ENCODE measurements at places on chromosomes 3 and 15.

- DNase-seq = peak; percentile 92
Observed at GRCh38 chr15:89143503-89144162, 55.4 kb downstream of the ABHD2 start.

DNA sequence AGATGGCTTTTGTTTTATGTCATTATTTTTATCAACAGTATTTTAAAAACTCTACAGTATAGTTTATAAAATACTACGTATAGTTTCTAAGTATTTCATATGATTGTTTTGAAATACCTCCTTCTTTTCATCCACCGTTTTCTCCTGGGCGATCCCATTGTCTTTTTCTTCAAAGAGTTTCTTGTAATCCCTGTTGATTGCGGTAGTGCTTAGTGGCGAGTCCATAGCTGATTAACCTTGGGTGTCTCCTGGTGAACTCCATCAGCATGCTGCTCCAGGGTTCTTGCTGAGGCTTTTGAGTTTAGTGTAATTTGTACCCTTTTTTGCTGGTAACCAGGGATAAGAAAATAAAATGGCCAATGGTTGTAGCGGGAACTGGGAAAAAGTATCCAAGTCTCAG, 3.6 kb downstream of the PIAS1 start:
- DNase-seq = no peak

- no peak for DNase-seq
Observed at GRCh38 chr3:61518590-61518989, 42.8 kb upstream of the PTPRG start.

- DNase-seq = no peak
Observed at GRCh38 chr3:168968609-168969008, 694.9 kb downstream of the MECOM start.

DNA sequence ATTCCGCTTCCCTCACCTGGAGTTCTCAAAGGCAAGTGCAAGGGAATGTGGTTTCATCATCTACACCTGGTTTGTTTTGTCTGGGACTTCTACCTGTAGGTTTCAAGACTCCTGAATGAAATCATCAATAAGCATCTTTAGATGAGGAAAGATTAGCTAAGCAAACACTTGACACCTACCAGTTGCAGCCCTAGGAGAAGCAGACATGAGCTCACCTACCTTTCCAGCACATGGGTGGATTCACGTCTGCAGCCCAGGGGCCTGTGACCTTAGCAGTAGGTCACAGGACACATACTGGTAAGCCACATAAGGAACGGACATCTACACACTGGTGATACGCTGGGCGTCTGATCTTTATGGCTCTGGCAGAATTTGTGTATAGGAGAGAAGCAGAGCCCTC, 26.7 kb downstream of the SLCO2A1 start:
- DNase-seq = no peak

DNA sequence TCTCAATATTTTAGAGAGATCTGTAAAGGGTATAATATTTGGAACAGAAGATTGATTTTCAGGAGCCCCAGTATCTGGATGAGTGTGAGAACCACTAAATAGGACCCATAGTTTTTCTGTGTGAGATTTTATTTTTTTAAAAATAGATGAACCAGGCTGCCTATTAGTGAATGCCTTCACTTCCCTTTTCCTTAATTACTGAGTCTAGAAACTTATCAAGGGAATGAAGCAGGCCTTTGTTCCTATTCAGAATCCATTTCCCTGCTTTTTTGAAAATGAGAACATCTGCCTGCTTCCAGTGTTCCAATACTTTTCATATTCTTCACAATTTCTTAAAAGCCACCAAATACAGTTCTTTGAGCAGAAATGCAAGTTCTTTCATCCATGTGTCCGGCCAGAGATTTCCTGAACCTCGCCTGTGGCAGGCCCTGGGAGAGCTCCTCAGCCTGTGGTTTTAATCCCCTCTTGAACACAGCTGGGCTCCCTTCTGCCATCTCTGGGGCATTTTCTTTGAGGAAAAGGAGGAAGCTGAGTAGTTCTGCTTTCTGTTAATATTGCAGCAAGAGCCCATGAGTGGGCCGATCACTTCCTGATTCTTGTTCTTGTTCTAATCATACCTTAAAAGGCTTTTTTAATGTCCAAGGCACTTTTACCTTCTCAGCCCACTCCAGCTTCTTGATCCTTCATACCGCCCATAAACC, 4.7 kb downstream of the EHD4 start:
- DNase-seq = peak; percentile 31

- no peak for DNase-seq
Observed at GRCh38 chr3:15977598-15978232, 179.9 kb upstream of the ANKRD28 start.

GRCh38 chr3:4865714-4866113, 113.5 kb upstream of the BHLHE40 start:
- no peak for DNase-seq

DNA sequence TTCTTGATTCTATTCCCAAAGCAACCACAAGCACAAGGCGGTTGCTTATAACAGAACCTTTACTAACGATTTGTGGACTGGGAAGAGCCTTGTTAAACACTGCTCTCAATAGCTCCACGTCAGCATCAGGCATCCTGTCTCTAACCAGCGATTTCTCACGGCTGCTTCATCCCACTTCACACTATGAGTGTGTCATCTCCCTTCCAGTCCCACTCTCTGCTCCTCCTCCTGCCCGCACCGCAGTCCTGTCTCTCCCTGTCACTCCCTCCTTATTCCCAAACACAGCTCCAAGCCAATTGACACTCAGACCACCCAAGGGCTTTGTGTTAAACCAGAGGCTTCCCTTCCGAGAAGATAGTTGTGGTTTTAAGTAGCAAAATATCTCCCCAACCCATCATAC, 94.8 kb downstream of the ABHD5 start:
- DNase-seq = no peak

- DNase-seq = no peak
Observed at GRCh38 chr3:56115698-56116097, 352.6 kb downstream of the ERC2 start.

DNA sequence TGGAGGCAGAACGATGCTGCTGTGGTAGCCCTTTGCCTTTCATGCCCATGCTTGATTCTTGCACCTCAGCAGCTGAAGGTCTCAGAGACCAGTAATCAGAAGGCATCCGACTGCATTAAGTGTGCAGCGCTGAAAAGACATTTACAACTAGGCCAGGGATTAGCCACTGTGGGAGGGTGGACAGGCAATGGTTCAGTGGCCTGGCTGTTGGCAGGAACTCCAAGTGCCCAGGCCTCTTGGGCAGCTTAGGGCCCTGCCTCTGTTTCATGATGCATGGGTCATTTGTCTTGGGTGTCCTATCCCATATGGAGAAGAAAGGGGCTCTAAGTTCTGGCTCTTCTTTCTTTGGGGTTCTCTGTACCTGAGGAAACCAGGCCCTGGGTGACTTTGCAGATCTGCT, 11.4 kb downstream of the TMED3 start:
- no peak for DNase-seq

GRCh38 chr3:54223063-54223462, 100.7 kb downstream of the CACNA2D3 start:
- DNase-seq = no peak

- no peak for DNase-seq
Observed at GRCh38 chr15:79994615-79995014, 23.6 kb upstream of the BCL2A1 start.

DNA sequence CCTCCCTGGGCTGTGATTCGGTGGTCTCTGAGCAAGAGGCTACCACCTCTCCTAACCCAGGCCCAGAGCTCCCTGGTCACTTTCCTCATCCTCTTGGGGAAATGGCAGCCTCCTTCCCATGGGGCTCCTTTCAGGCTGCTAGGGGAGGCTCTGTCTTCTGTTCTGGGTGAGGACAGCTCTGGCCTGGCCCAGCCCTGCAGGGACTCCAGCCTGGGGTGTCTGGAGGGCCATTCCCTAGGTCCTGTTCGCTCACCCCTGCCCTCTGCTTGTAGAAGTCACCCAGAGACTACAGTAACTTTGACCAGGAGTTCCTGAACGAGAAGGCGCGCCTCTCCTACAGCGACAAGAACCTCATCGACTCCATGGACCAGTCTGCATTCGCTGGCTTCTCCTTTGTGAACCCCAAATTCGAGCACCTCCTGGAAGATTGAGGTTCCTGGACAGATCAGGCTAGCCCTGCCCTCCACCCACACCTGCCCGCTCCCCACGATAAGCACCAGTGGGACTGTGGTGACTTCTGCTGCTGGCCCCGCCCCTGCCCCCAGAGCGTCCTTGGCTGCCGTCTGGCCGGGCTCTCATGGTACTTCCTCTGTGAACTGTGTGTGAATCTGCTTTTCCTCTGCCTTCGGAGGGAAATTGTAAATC, 30.9 kb downstream of the PRKCD start:
- no peak for DNase-seq

DNA sequence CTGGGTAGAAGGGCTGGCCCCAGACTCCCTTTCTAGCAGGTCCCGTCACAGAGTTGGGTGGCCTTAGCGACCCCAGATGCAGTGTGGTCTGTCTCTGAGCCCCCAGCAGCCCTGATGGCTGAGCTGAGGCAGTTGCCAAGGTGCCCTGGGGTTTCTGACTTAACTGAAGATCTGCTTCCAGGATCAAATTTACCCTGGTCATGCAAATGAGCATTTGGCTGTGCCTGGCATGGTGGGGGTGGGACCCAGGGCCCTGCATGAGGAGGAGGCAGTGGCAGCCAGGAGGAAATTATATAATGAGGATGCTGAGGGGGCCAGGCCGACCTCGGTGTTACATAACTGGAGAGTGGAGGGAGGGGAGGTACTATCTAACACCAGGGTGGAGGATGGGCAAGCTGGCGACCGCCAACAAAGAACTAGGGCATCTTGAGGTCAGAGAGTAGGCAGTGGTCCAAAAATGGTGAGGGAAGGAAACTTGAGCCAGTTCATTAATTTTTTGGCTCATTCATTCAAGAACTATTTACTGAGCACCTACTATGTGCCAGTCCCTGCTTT, 16.4 kb downstream of the PLEKHO2 start:
- no peak for DNase-seq

DNA sequence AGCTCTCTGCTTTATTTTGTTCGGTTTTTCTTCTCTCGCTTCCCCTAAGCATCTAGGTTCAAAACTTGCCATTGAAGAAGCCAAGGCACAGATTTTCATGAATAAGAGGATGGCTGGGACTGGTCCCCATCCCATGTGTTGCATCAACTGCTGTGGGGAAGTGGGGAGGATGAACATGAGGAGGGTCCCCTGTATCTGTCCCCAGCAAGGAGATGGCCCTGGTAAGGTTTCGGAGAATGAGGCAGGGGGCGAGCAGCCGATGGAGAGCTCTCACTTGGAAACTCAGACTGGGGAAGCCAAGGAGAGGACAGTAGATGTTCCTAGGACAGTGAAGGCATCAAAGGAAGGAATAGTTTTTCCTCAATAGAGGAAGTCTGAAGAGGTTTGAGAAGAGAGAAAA, 142.0 kb upstream of the ATP2B2 start:
- no peak for DNase-seq

GRCh38 chr3:70532806-70533205, 220.4 kb upstream of the MDFIC2 start:
- no peak for DNase-seq

DNA sequence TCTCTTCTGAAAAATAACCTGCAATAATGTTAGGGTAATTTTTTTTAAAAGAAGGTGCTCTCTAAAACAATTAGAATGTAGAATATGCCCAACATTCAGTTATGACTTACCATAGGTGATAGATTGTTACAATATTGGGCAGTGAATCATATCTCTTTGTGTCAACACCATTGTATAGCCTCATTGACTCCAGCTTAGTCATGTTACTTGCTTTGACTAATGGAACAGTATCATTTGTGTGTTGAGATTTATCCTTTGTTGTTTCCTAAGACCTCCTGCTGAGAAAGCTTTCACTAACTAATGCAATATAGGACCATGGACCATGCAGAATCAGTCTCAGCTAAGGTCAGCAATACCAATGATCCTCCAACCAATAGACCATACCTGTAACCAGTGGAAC, 1106.4 kb downstream of the SI start:
- DNase-seq = no peak

DNA sequence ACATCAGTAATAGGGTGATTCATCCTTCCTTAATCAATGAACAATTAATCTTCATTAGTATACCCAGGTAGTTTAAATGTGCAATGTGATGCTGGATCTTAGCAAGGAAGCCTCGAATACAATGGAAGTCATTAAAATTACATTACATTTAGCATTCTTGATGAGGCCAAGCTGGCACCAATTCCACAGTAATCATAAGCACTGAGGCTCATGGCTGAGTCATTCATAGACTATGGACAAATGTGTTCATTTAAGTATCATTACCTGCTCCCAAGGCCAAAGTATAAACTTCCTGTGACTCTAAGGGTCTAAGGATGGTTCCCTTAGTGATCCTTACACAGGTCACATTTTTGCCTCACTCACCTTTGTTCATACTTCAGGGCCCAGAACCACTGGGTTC, 266.4 kb upstream of the CDIN1 start:
- peak; percentile 26 for DNase-seq

GRCh38 chr3:125386811-125387210, 11.7 kb upstream of the ZNF148 start:
- peak; percentile 41 for DNase-seq

GRCh38 chr3:182565916-182566796, 227.1 kb upstream of the ATP11B start:
- peak; percentile 5 for DNase-seq

GRCh38 chr15:94670438-94671034, 439.2 kb downstream of the MCTP2 start:
- DNase-seq = peak; percentile 64

GRCh38 chr3:183032880-183033555, 52.7 kb upstream of the DCUN1D1 start:
- no peak for DNase-seq

DNA sequence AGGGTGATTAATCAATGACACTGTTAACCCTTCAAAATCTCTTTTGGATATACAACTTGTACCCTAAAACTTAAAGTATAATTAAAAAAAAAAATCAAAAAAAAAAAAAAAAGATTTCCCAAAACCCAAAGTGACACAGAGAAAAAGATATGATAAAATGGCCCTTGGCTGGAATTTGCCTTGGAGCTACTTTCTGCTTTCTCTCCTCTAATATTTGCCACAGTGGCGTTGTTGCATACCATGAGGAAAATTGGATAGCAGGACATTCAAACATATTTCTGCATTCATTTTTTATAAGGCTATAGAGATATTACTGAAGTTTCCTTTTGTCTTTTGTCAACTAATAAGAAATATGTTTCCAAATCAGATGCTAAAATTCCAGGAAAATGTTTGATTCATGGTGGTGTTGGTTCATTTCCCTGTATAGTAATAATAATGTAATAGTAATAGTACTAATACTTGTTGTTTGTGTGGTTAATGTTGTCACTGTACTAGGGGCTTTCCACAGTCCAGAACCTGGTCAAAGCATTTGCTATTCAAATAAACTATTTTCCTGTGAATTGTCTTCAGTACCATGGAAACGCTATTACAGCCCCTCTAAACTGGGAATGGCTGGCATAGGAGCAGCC, 441.3 kb upstream of the THBS1 start:
- DNase-seq = no peak

- peak; percentile 46 for DNase-seq
Observed at GRCh38 chr3:124282751-124283651, 291.1 kb upstream of the ROPN1 start.

Measured in astrocyte of the spinal cord (primary cell).